Aorta (tissue), 5 donors: ENCODE measurements at places on chromosomes 2 and 18.
A peak's percentile ranks its signal among the peaks of the same experiment; 100 is the strongest.

DNA sequence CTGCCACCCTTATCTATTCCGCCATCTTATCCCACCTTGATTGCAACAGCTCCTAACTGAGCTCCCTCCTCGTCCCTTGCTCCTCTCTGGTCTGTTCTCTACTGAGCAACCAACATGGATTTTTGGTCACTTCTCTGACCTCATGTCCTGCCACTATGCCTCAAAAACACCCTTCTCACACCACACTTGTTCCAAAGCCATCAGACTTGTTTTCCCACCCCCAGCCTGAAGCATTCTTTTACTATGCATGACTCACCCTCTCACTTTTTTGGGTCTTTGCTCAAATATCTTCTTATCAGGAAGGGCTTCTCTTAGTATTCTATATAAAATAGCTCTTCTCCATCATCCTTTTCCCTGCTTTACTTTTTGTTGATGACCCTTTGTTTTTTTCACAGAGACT is 2.7 kb upstream of the FAM237A start:
- no peak overlapping the region for H3K4me3 ChIP-seq
- H3K36me3 ChIP-seq, result no peaks in the 10 kb centered on the region
- H3K27ac ChIP-seq, result no peak overlapping the region
- no peak for DNase-seq
- no peaks in the 10 kb centered on the region for H3K27me3 ChIP-seq
- no peaks in the 10 kb centered on the region for H3K4me1 ChIP-seq

DNA sequence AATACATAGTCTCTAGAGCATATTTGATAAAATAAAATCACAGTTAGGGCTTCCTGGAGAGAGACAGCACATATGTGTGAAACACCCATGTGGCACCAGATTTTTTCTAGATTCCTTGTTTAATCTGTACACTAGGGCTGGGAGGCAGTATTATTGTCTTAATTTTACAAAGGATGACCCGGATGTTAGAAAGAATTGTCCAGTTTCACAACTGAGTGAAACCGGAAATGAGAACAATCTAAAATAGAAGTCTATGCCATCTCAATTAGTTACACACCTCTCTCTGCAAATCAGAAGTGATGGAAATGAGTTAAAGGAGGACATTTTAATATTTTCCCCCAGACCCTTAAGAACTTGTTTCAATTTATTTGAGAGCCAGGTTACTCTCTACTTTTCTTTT is 463.7 kb upstream of the DSEL start:
- H3K36me3 ChIP-seq, result no peaks in the 10 kb centered on the region
- H3K27me3 ChIP-seq, result no peaks in the 10 kb centered on the region
- no peak overlapping the region for H3K27ac ChIP-seq
- H3K4me1 ChIP-seq, result no peaks in the 10 kb centered on the region
- no peak overlapping the region for H3K4me3 ChIP-seq
- no peak for DNase-seq

DNA sequence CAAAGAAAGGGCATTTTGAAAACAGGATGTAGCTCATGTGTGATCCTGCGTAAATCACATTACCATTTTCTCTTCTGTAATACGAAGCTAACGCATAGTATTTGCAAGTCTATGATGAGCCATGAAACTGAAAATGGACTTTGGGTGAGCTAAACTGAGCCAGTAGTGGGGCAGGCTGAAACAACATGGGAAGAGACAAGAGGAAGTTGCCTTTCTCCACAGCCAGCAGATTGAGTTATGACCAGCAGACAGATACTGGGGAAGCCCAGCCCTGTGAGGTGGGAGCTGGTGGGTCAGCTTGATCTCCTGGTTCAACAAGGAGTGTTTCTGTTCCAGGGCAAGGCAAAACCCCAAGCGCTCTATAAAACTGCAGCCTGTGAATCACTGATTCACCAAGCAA is 11.8 kb downstream of the CYRIA start:
- no peaks in the 10 kb centered on the region for H3K27me3 ChIP-seq
- peaks cover 4% of the 10 kb centered on the region for H3K4me1 ChIP-seq

GRCh38 chr2:98460573-98461497 is 16.2 kb downstream of the INPP4A start:
- no peaks in the 10 kb centered on the region for H3K36me3 ChIP-seq
- peaks cover under 1% of the 10 kb centered on the region for H3K4me1 ChIP-seq
- no peaks in the 10 kb centered on the region for H3K27me3 ChIP-seq
- no peak overlapping the region for H3K27ac ChIP-seq

DNA sequence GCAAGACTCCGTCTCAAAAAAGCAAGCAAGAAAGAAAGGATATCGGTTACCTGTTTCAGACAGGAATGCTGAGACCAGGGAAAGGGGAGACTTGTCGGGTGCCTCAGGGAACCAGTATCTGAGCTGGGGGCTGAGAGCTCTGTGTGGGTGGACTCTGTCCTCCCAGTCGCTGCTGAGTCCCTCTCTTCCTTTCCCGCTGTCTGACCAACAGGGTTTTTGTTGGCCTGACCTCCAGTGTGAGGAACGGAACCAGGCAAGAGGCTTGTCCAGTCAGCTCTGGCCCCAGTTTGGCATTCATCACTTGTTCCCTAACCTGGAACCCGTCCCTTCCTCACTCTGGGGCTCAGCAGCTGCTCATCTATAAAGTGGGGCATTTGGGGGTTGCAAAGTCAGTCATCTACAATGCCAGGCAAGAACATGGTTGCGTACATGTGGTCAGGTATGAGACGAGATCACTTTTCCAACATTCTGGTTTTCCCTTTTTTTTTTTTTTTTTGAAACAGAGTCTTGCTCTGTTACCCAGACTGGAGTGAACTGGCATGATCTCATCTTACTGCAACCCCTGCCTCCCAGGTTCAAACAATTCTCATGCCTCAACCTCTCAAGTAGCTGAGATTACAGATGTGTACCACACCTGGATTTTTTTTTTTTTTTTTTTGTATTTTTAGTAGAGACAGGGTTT is 116.4 kb downstream of the PLB1 start:
- no peak overlapping the region for H3K4me3 ChIP-seq
- no peak overlapping the region for H3K27ac ChIP-seq
- no peaks in the 10 kb centered on the region for H3K4me1 ChIP-seq
- no peaks in the 10 kb centered on the region for H3K27me3 ChIP-seq
- H3K36me3 ChIP-seq, result no peaks in the 10 kb centered on the region
- DNase-seq, result peak; percentile 74

DNA sequence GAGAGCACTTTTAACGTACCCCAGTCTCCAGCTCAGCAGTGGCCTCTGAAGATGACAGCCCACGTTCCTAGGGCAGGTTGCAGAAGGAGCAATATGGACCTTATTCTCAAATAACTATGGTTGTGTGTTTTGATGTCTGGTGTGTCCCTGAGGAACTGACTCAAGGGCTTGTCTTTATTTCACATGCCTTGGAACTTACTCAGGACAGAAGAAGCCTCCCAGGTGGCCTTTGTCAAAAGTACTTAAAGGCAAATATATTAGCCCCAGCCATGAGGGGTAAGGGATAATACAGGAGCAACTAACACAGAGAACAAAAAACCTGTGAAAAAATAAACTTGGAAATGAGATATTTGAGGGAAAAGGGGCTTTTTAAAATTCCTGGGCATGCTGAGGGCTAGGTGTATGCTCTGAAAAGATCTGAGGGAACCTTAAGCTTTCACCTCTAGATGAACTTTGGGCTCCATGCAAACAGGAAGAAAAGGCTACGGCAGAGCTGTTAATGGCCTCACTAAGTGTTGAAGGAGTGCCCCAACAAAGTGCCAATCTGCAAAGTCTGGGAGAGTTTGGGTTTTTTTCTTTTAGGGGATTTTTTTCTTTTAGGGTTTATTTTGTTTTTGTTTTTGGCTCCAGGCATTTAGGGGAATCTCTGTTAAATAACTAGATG is 40.3 kb downstream of the SRBD1 start:
- no peaks in the 10 kb centered on the region for H3K36me3 ChIP-seq
- no peaks in the 10 kb centered on the region for H3K27me3 ChIP-seq
- H3K4me3 ChIP-seq, result no peak overlapping the region
- no peaks in the 10 kb centered on the region for H3K4me1 ChIP-seq
- H3K27ac ChIP-seq, result no peak overlapping the region
- no peak for DNase-seq

DNA sequence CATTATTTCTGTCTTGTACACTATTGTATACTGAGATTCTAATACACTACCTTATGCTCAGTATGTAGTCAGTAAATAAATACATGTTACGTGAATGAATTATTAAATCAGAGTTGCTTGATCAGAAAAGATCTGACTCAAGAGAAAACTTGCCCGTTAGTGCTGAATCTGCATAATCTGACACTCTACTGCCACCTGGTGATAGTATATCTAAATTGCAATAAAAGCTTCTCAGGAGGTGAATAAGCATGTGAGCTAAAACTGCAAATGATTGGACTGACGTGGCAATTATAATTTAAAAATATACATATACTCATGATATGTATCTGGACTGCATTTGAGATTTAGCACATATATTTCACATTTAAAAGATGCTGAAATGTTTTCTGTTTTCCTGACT is 70.4 kb downstream of the KIAA1328 start:
- no peak for DNase-seq
- peaks cover 2% of the 10 kb centered on the region for H3K4me1 ChIP-seq
- H3K36me3 ChIP-seq, result no peaks in the 10 kb centered on the region
- H3K27me3 ChIP-seq, result no peaks in the 10 kb centered on the region

- no peak overlapping the region for H3K4me3 ChIP-seq
- no peaks in the 10 kb centered on the region for H3K4me1 ChIP-seq
- no peak overlapping the region for H3K27ac ChIP-seq
- H3K27me3 ChIP-seq, result no peaks in the 10 kb centered on the region
Observed at GRCh38 chr2:31003749-31004148, 134.5 kb downstream of the GALNT14 start.

- no peak overlapping the region for H3K4me3 ChIP-seq
- H3K27ac ChIP-seq, result no peak overlapping the region
- no peaks in the 10 kb centered on the region for H3K27me3 ChIP-seq
- no peak for DNase-seq
Observed at GRCh38 chr2:216731465-216731864, 36.1 kb upstream of the IGFBP5 start.

DNA sequence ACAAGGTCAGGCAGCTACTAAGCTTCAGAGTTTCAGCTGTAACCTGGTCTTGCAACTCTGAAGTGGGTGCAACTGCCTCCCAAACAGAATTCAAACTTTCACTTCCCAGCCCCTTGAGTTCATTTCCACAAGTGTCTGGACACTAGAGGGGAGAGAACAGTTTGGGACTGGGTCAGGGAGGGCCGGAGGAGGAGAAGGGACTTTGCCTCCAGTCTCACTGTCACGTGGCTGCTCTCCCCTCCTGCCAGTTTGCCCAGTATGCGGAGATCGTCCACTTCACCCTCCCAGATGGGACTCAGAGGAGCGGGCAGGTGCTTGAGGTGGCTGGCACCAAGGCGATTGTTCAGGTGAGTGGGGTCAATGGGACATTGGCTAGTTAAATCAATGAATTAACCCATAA is 20.6 kb upstream of the ANKRD53 start:
- H3K27me3 ChIP-seq, result no peaks in the 10 kb centered on the region
- no peak overlapping the region for H3K27ac ChIP-seq
- H3K4me1 ChIP-seq, result no peaks in the 10 kb centered on the region

- H3K27ac ChIP-seq, result no peak overlapping the region
- no peaks in the 10 kb centered on the region for H3K4me1 ChIP-seq
- no peak for DNase-seq
- H3K4me3 ChIP-seq, result no peak overlapping the region
Observed at GRCh38 chr2:128550389-128550788, 231.7 kb upstream of the HS6ST1 start.

GRCh38 chr2:159637988-159638501 is 21.7 kb upstream of the BAZ2B start:
- H3K36me3 ChIP-seq, result no peaks in the 10 kb centered on the region
- no peak for DNase-seq
- no peaks in the 10 kb centered on the region for H3K27me3 ChIP-seq
- no peak overlapping the region for H3K27ac ChIP-seq
- H3K4me1 ChIP-seq, result no peaks in the 10 kb centered on the region

DNA sequence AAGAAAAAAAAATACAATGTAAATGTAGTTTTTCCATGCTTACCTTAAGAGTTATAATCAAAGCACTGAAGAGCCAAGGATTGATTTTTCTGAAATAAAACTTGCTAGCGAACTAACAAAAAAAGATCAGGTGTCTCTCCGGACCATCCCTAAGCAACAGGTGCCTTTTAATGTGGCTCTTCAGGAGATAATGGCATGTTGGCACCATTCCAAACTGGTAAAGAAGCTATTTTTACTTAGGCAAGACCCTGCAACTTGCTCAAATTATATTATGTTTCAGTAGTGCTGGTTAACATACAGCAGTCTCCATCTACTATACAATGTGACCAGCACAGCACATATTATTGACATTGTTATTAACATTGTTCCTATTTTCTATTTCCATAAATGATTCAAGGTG is 2.3 kb upstream of the GCC2 start:
- H3K4me1 ChIP-seq, result no peaks in the 10 kb centered on the region
- no peak overlapping the region for H3K4me3 ChIP-seq
- H3K36me3 ChIP-seq, result no peaks in the 10 kb centered on the region
- no peak for DNase-seq
- no peaks in the 10 kb centered on the region for H3K27me3 ChIP-seq

DNA sequence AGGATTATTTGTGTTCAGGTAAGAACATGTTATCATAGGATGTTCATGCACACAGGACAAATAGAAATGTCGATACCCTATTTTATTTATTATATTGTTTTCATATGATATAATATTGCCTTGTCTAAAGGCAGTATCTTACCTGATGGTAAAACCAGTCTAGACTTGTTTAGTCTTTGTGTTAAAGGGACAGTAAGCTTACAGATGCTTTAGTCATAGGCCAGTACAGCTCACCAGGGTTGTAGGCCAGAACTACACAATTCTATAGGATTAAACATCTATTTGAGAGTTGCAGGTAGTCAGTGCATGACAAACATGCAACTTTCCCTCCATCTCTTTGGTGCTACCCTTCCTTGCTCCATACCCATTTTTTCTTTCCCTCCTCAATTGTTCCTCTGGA is 158.5 kb downstream of the GALNT3 start:
- no peaks in the 10 kb centered on the region for H3K4me1 ChIP-seq
- no peak overlapping the region for H3K27ac ChIP-seq
- no peak for DNase-seq
- no peak overlapping the region for H3K4me3 ChIP-seq
- no peaks in the 10 kb centered on the region for H3K27me3 ChIP-seq

GRCh38 chr2:127593228-127594115 is 52.5 kb upstream of the GPR17 start:
- no peaks in the 10 kb centered on the region for H3K4me1 ChIP-seq
- no peak overlapping the region for H3K27ac ChIP-seq
- H3K27me3 ChIP-seq, result no peaks in the 10 kb centered on the region
- DNase-seq, result peak; percentile 70

DNA sequence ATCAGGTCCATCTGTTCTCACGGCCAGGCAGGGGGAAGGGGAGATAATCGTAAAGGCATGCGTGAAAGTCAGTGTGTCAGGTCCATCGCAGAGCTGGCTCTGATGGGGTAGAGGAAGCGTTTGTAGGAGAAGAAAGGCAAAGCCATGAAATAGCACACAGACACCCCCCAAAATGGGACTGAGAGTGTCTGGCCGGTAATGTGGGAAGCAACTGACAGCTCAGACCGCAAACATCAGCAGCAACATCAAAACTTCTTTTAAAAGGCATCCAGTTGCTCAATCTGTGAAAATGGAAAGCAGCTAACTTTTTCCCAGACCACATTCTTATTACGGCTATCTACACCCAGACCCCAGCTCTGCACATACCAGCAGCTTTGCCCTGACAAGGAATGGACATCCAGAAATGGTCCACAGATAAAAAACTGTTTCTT is 232.6 kb downstream of the EN1 start:
- H3K36me3 ChIP-seq, result no peaks in the 10 kb centered on the region
- no peak overlapping the region for H3K27ac ChIP-seq
- H3K4me1 ChIP-seq, result no peaks in the 10 kb centered on the region
- no peak overlapping the region for H3K4me3 ChIP-seq
